Spleen (tissue), 13 donors: ENCODE measurements at places on chromosomes 16 and 17. TPM values are rescaled to one million over a fixed set of nuclear protein-coding genes. Genes with fewer than 3 reads are reported as not detected.

DNA sequence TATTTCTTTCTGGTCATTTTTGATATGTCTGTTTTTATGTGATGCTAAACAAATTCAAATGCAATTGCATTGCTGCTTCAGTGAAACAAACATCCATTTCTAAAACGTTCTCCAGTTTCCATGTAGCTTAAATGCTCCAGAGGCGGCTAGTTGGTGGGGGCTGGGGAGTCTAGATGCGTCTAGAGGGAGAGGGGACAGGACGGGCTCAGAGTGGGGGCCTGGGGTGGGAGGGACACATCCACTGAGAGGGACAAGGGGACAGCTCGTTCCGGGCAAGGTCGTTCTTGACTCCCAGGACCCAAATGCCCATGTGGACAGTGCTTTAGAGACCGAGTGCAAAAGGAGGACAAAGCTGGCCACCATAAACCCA, 102.3 kb downstream of the FOXL1 start:
- DNase-seq, result no peak
- no peaks in the 10 kb centered on the region for H3K4me1 ChIP-seq
- no peaks in the 10 kb centered on the region for H3K36me3 ChIP-seq
- no peaks in the 10 kb centered on the region for H3K27me3 ChIP-seq
- peak overlapping the region; percentile 42 for H3K27ac ChIP-seq

- H3K4me1 ChIP-seq, result peaks cover 60% of the 10 kb centered on the region
- no peaks in the 10 kb centered on the region for H3K36me3 ChIP-seq
- H3K27me3 ChIP-seq, result no peaks in the 10 kb centered on the region
- no peak overlapping the region for H3K4me3 ChIP-seq
- no peak for DNase-seq
Observed at GRCh38 chr17:7208754-7209460, 10.7 kb downstream of the DLG4 start.

DNA sequence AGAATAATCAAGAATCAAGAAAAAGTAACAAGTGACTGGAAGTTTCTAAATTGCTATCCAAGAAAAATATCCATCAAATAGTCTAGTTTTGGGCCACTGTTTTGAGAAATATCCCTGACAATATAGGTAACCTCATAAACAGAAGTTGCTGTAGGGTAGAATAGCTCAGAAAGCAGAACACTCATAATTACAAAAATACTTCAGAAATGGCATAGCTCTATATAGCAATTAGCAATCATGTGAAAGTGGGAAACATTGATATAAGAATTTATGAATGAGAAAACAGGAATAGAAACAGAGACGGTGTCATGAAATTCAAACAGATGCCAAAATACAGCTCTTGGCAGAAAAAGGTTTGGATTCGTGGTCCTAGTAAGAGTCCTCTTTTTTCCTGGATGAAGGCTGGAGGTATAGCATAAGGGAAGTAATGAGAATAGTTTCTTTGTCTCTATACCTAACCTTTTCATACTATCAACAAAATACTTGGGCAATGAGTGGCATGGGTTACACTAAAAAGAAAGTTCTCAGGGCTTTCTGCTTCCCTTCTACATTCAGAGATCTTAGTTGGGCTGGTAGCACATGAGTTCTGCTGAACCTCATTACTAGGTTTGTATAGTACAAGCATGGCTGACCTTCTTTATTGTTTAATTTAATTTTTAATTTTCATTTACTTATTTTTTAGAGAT, 33.5 kb downstream of the SPAG9 start:
- H3K27me3 ChIP-seq, result no peaks in the 10 kb centered on the region
- peak overlapping the region; percentile 38 for H3K4me3 ChIP-seq
- H3K36me3 ChIP-seq, result no peaks in the 10 kb centered on the region
- peak overlapping the region; percentile 87 for H3K27ac ChIP-seq
- DNase-seq, result no peak

GRCh38 chr17:83138820-83139219, 59.4 kb downstream of the METRNL start:
- no peaks in the 10 kb centered on the region for H3K4me1 ChIP-seq
- H3K27me3 ChIP-seq, result no peaks in the 10 kb centered on the region
- no peaks in the 10 kb centered on the region for H3K36me3 ChIP-seq
- DNase-seq, result no peak

DNA sequence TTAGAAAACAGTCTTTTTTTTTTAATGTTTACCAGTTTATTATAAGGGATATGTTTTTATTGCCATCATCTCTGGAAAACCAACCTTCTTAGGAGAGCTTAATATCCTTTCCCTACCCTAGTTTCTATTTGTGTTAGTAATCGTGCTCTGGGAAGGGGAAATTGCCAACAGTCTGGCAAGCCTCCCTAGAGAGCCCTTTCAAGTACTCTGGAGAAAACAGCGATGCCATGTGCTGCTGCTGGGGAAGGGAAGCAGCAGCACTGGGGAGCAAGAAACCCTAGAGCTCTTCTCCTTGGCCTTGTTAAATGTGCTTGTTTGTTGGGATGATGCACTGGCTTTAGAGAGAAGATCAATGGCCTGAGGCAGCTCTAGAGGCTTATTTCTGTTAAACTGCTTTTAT, 10.3 kb downstream of the RETREG3 start:
- no peak for DNase-seq
- no peaks in the 10 kb centered on the region for H3K36me3 ChIP-seq
- peaks cover 15% of the 10 kb centered on the region for H3K4me1 ChIP-seq
- no peak overlapping the region for H3K4me3 ChIP-seq
- H3K27ac ChIP-seq, result no peak overlapping the region

The ITGAX gene
- 45.5 TPM for polyA plus RNA-seq

- no peak for DNase-seq
- no peaks in the 10 kb centered on the region for H3K27me3 ChIP-seq
- peaks cover 78% of the 10 kb centered on the region for H3K4me1 ChIP-seq
Observed at GRCh38 chr17:45314741-45315647, 1.8 kb downstream of the MAP3K14 start.

The CCDC154 gene
- polyA plus RNA-seq, result 10.8 TPM

DNA sequence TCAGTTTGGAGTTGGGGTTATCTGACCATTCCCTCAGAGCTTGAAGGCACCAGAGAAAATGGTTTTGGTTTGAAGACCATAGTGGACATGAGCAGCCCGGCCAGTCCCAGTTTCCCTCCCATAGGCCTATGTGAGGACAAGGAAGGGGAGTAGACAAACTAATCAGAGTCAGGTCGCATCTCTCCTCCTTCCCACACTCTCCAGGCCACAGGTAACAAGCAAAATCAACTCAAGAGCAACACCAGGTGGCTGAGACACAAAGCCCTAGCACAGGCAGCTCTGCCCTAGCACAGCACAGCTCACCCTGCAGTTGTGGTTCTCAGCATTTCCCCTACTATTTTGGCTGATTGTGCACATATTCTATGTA, 7.2 kb downstream of the SUPT4H1 start:
- peaks cover 78% of the 10 kb centered on the region for H3K4me1 ChIP-seq
- H3K4me3 ChIP-seq, result peak overlapping the region; percentile 68

GRCh38 chr17:55692276-55692675, 30.4 kb downstream of the TMEM100 start:
- H3K4me3 ChIP-seq, result no peak overlapping the region
- no peaks in the 10 kb centered on the region for H3K36me3 ChIP-seq
- no peaks in the 10 kb centered on the region for H3K27me3 ChIP-seq
- no peak for DNase-seq
- peaks cover 25% of the 10 kb centered on the region for H3K4me1 ChIP-seq

GRCh38 chr17:29848737-29849136, 81.3 kb downstream of the SSH2 start:
- DNase-seq, result no peak
- peaks cover 23% of the 10 kb centered on the region for H3K4me1 ChIP-seq
- H3K36me3 ChIP-seq, result no peaks in the 10 kb centered on the region
- no peaks in the 10 kb centered on the region for H3K27me3 ChIP-seq
- H3K4me3 ChIP-seq, result no peak overlapping the region

The TSR3 gene
- 65.9 TPM for polyA plus RNA-seq

GRCh38 chr17:81580481-81580880, 28.3 kb upstream of the FAAP100 start:
- peaks cover 5% of the 10 kb centered on the region for H3K4me1 ChIP-seq
- H3K27me3 ChIP-seq, result no peaks in the 10 kb centered on the region
- H3K36me3 ChIP-seq, result peaks cover 100% of the 10 kb centered on the region
- DNase-seq, result no peak
- H3K27ac ChIP-seq, result no peak overlapping the region
- no peak overlapping the region for H3K4me3 ChIP-seq

DNA sequence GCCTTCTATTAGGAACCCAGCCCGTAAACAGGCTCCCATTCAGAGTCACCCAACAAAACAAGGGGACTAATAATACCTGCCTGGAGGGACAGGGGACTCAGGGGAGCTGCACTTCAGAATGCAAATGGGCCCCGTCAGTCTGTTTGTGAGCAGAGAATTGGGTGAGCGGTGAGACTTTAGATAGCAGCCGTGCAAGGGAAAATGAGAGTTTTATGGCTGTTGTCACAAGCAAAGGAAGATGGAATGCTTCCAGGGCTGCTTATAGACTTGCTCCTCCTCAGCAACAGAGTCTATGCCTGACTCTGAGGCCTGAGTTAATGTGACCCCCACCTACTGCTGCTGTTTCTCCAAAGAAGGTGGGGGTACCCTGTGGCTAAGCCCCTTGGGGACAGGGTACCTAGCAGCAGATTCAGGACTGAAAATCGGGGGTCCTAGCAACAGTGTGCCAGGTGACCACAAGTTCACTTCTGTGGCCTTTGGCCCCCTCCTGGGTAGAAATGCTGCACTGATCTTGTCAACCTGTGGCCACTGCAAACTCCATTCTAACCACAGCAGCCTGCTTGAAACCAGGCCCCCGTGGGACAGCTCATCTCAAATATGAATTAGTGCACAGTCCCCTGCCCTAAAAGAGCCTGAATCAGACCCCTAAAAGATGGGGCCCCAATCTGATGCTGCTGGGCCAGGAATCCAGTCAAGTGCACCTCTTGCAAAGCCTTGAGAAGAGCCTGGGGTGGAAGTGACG, 126.4 kb downstream of the C16orf78 start:
- no peaks in the 10 kb centered on the region for H3K4me1 ChIP-seq
- no peaks in the 10 kb centered on the region for H3K36me3 ChIP-seq
- no peaks in the 10 kb centered on the region for H3K27me3 ChIP-seq
- H3K4me3 ChIP-seq, result no peak overlapping the region

The CCL17 gene
- 0.29 TPM for polyA plus RNA-seq

The SLC13A2 gene
- not detected for polyA plus RNA-seq

The SECTM1 gene
- polyA plus RNA-seq, result 7.0 TPM

- no peaks in the 10 kb centered on the region for H3K27me3 ChIP-seq
- peaks cover 36% of the 10 kb centered on the region for H3K36me3 ChIP-seq
- no peak for DNase-seq
- H3K4me3 ChIP-seq, result no peak overlapping the region
- no peak overlapping the region for H3K27ac ChIP-seq
- H3K4me1 ChIP-seq, result no peaks in the 10 kb centered on the region
Observed at GRCh38 chr16:67608364-67608763, 36.6 kb upstream of the CARMIL2 start.

The TNS4 gene
- polyA plus RNA-seq, result 0.45 TPM

GRCh38 chr17:77802333-77802615, 156.2 kb upstream of the TNRC6C start:
- no peak overlapping the region for H3K4me3 ChIP-seq
- H3K4me1 ChIP-seq, result no peaks in the 10 kb centered on the region
- peaks cover 4% of the 10 kb centered on the region for H3K27me3 ChIP-seq
- DNase-seq, result no peak
- H3K27ac ChIP-seq, result no peak overlapping the region
- no peaks in the 10 kb centered on the region for H3K36me3 ChIP-seq

The KRTAP4-9 gene
- polyA plus RNA-seq, result not detected

- no peaks in the 10 kb centered on the region for H3K27me3 ChIP-seq
- peaks cover 6% of the 10 kb centered on the region for H3K4me1 ChIP-seq
- no peak overlapping the region for H3K4me3 ChIP-seq
Observed at GRCh38 chr17:4610162-4610561, 25.8 kb downstream of the SMTNL2 start.

GRCh38 chr17:68853439-68853838, 101.8 kb downstream of the ABCA8 start:
- peaks cover 3% of the 10 kb centered on the region for H3K4me1 ChIP-seq
- H3K27ac ChIP-seq, result no peak overlapping the region
- no peak for DNase-seq
- no peak overlapping the region for H3K4me3 ChIP-seq
- no peaks in the 10 kb centered on the region for H3K27me3 ChIP-seq
- H3K36me3 ChIP-seq, result no peaks in the 10 kb centered on the region

GRCh38 chr16:77913738-77914253, 108.6 kb upstream of the CLEC3A start:
- no peaks in the 10 kb centered on the region for H3K36me3 ChIP-seq
- no peak overlapping the region for H3K27ac ChIP-seq
- H3K27me3 ChIP-seq, result no peaks in the 10 kb centered on the region
- no peaks in the 10 kb centered on the region for H3K4me1 ChIP-seq
- no peak for DNase-seq

The CD300E gene
- polyA plus RNA-seq, result 3.0 TPM

GRCh38 chr17:64038331-64039105, 18.1 kb upstream of the ICAM2 start:
- DNase-seq, result no peak
- H3K4me3 ChIP-seq, result no peak overlapping the region
- H3K4me1 ChIP-seq, result peaks cover 6% of the 10 kb centered on the region
- no peaks in the 10 kb centered on the region for H3K36me3 ChIP-seq
